H4 (cell line): ENCODE measurements at places on chromosomes 4 and X. TPM values are rescaled to one million over a fixed set of nuclear protein-coding genes. Genes with fewer than 3 reads are reported as not detected.

Gene C4orf54
- 0.04 TPM in 1 of 2 replicates, not detected in the other for total RNA-seq

Gene CXorf65
- total RNA-seq = not detected in 2 replicates

- no peak for DNase-seq
Observed at GRCh38 chr4:144313370-144313769, 172.9 kb upstream of the GYPA start.

- DNase-seq = no peak
Observed at GRCh38 chr4:31058656-31059055, 338.5 kb downstream of the PCDH7 start.

DNA sequence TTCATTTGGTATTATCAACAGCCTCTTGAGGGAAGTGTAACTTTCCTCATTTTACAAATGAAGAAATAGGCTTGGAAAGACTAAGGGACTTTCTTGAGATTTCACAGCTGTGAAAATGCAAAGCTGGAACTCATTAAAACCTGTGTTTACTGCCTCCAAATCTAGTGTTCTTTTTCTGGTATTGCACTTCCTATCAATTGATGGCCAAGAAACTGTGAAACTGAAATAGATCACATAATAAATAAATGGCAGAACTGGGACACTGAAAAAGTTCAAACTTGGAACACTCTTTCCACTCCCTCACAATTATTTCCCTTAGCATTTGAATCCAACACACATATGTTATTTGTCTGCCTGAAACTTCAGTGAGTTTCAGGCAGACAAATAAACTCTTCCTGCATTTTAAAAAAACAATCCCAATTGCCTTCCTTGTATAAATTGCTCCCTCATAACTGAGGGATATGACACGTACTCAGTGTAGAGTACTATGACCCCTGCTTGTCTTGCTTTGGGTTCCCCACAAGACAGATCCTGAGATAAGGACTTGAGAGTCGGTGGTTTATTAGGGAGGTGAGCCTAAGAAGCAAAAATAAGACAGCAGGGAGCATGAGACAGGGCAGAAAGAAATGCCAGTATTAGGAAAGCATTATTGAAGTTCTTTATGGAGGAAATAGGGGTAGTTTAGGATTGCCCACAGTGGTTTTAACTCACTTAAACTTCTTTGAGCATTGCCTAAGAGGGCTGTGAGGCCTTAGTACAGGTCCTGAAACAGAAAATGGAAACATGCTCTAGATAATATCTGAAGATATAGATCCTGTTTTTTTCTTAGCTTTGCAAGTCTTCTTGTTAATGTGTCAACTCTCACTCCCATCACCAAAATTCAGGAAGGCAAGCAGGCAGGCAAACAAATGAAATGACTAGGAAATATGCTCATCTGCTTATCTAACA lies 33.9 kb downstream of the RTL3 start:
- DNase-seq = no peak

- DNase-seq = peak; percentile 38
Observed at GRCh38 chr4:69497886-69498395, 2.2 kb upstream of the UGT2B4 start.

GRCh38 chrX:74434336-74434735 lies 13.0 kb downstream of the SLC16A2 start:
- DNase-seq = no peak

Gene F8A1
- total RNA-seq = 6.4 and 11.8 TPM in 2 replicates

DNA sequence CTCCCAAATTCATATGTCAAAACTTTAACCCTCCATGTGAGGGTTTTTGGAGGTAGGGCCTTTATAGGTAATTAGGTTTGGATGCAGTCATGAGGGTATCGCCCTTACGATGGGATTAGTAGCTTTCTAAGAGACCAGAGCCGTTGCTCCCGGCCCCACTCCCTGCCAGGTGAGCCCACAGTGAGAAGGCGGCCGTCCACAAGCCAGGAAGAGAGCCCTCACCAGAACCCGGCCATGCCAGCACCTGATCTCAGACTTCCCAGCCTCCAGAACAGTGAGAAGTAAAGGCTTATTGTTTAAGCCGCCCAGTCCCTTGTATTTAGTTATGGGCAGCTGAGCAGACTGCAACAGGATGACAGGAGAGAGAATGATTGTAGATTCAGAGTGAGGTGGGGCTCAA lies 40.8 kb downstream of the DCTD start:
- no peak for DNase-seq

- DNase-seq = no peak
Observed at GRCh38 chrX:134706138-134706537, 47.9 kb upstream of the PLAC1 start.

- DNase-seq = no peak
Observed at GRCh38 chrX:139930916-139931645, 1.8 kb downstream of the ATP11C start.

Gene GRID2
- 0.45 and 0.72 TPM in 2 replicates for total RNA-seq

DNA sequence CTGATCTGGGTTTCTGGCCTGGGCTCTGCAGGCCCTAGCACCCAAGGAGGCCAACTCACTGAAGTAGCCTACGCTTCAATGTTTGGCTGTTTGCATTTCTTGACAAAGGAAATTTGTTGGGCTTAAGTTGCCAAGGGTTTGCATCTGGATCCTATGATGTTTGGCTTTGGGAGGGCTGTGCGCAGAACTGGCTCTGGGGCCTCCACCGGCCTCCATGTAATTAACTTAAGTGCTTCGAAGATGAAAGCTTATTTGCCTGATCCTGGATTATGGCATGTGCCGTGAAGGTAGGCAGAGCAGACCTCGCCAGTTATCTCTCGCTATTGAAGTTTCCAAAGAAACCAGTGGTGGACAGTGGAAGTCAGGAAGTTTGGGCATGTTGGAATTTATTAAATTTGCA lies 124.3 kb upstream of the STX18 start:
- no peak for DNase-seq

- DNase-seq = peak; percentile 96
Observed at GRCh38 chr4:13918991-13919441, 291.5 kb upstream of the BOD1L1 start.

DNA sequence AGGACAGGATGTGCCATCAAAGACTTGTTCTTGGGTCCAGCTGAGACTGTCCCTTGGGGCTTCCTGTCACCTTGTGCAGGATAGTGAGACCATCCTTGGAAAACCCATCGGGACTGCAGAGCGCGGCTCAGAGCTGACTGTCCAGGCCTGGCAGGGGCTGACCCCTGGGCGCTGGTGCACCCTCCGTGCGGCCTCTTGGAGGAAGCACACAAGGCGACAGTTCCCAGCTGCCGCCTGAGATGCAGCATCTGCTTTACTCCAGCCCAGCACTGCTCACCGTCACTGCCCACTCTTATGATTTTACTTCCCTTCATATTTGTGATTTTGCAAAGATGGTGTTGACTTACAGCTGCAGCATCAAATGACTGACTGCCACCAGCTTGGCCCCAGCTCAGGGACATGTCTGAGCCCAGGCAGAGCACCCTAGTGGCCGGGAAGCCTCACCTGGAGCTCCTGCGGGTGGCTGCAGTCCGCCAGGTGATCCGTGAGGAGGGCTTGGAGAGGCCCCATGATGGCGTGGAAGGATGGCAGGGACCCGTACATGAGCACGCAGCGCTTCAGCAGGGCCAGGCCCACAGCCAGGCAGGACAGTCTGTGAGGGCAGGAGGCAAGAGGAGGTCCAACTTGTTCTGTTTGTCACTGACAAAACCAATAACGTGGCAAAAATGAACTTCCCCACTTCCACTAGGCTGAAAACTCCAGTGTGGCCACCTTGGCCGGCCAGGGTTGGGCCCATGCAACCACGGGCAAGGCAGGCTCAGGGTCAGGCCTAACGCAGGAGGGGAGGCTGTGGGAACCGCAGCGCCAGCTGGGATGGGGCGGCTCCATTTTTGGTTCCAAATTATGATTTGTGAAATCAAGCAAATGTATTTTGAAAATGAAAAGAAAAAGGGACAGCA lies 21.8 kb downstream of the NOP14 start:
- no peak for DNase-seq

Gene PCSK1N
- total RNA-seq = 9.9 and 16.0 TPM in 2 replicates

Gene UGT2B17
- not detected in 2 replicates for total RNA-seq

DNA sequence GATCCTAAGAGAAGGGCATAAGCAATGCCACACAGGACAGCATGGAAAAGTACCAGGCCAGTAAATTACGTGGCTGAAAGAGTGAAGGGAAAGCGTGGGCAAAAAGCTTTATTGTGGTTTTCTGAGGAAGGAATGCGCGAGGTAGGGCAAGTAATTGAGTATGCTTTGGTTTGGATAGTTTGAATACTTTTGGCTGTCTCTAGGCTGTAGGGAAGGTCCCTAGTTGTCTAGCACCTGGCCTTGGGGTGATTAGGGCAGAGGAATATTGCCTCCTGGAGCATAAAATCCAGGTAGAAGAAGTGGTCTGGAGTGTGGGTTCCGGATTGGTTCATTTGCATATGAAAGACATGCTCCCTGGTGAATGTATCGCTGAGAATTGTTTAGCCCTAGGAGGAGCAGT lies 46.4 kb upstream of the NALF2 start:
- no peak for DNase-seq

GRCh38 chr4:186149872-186150271 lies 41.5 kb upstream of the CYP4V2 start:
- DNase-seq = peak; percentile 45

GRCh38 chr4:55758066-55758465 lies 61.5 kb upstream of the EXOC1L start:
- DNase-seq = no peak

DNA sequence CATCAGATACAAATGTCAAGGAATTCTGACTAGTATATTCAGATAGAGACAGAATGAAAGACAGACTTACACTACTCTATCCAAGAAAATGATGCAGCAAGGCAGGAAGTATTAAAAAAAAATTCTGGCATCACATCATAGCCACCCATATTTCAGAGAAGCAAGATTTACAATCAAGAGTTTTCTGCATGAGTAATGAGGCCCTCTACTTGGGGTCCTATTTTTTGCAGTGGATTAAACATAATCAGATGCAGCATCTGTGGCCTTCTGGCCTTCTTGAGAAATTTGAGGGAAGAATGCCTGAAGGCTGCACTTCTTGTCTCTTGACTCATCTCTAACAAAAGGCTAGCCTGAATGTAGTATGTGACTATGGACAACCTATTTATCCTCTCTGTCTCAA lies 48.2 kb upstream of the SLIT2 start:
- DNase-seq = no peak

GRCh38 chr4:153209410-153209809 lies 5.2 kb downstream of the TRIM2 start:
- DNase-seq = no peak

DNA sequence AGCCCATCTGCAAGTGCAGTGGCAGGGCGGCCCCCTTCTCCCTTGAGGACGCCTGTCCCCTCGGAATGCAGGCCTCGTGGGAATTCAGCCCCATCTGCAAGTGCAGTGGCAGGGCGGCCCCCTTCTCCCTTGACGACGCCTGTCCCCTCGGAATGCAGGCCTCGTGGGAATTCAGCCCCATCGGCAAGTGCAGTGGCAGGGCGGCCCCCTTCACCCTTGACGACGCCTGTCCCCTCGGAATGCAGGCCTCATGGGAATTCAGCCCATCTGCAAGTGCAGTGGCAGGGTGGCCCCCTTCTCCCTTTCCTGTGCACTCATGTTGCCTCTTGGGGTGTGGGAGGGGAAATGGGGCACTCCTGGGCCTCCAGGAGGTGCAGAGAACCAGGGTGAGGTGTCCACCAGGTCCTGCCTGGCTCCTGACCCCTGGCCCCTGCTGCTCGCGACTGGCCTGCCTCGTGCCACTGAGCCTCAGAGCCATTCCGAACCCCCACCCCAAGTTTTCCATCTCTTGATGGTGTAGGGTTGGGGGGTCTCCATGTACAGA lies 6.8 kb upstream of the SLC26A1 start:
- DNase-seq = no peak

- no peak for DNase-seq
Observed at GRCh38 chr4:15317246-15317645, 110.6 kb upstream of the C1QTNF7 start.

Gene ETDB
- not detected in 2 replicates for total RNA-seq

DNA sequence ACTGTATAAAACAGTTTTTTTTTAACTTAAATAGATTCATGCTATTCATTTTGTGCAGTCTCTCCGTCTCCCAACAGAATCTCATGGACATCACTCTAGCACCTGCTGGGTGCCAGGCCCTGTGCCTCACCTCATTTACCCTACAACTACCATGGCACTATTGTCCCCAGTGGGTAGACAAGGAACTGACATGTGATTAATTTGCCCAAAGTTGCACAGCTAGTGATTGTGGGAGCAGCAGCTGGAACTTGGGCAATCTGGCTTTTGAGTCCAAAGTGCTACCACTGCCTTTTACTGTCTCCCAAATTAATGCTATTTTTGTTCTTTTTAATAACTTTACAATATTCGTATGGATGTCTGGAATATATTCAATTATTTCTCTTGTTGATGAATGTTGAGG lies 11.2 kb upstream of the PGRMC2 start:
- no peak for DNase-seq

DNA sequence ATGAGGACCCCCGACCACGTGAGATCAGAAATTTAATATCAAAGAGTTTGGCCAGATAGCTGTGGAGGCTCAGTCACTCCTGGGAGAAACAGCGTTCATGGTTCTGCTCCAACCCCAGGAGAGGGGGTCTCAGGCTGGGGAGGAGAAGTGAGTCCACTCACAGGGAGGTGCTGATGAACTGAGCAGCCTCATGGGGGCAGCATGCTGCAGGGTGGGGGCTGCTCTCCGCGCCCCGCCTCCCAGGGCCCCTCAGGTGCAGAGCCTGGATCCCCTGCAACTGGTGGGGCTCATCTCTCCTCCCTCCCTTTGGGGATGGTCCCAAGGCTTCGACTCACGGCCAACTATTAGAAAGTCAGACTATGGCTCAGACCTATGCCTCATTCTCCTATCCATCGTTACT lies 26.6 kb upstream of the C4orf50 start:
- DNase-seq = no peak

DNA sequence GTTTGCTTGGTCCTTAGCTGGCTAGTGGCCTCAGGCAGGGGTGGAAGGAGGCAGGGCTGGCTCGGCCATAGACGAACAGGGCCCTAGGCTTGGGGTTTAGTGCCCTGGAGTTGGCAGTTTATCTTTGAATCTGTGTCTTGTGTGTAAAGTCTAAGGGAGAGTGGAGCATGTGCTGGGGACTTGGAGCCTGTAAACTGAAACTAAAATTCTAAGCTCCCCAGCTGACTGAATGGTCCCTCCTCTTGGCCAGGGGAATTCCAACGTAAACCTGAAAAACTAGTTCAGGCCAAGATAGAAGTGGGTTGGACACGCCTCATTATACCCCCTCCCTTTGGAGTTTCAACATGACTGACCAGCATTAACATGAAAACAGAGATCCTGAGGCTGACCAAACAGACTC lies 46.1 kb upstream of the GPR78 start:
- peak; percentile 67 for DNase-seq

DNA sequence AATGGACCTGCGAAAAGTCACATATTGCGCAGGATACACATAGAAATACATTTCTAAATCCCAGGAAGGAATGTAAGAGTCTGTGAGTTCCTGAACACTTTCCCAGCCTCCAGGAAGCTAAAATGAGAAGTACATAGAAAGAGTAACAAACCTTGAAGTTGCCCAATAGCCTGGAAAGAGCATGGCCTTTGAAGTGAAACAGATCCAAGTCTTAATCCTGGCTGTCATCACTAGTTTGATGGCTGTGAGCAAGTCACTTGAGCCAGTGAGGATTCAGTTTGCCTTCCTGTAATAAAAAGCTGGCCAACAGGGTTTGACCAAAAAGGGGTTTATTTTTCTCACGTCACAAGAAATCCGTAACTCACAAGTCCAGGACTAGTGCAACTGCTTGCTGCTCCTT lies 69.8 kb downstream of the ARHGEF38 start:
- no peak for DNase-seq
